Left lung (tissue), 14 donors: ENCODE measurements at places on chromosomes 5 and 9. TPM values are rescaled to one million over a fixed set of nuclear protein-coding genes. Genes with fewer than 3 reads are reported as not detected.

DNA sequence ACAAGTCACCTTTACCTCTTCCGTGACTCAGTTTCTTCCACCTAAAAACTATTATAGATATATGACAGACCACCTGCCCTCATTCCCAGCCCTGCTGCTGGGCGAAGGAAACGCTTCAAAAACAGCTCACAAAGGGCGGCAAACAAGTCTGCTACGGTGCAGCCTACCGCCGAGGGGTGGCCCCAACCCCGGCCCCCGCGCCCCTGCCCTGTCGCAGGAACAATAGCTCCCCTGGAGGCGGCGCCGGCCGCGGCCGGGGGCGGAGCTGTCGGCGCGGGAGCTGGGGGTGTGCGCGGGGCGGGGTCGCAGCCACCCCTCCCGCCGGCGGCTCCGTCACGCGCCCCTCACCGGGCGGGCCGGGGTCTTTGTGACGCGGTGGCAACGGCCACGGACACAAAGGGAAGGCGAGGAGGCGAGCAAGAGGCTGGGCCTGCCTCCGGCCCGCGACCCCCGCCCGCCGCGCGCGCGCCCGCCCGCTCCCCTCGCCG is at the start of gene TMEFF1:
Gene TMEFF1, plus strand, starts transcription at position 362 of the 488 bp plus-strand sequence. CDS start 396 bp downstream, outside the sequence.
- peak; percentile 83 for DNase-seq

DNA sequence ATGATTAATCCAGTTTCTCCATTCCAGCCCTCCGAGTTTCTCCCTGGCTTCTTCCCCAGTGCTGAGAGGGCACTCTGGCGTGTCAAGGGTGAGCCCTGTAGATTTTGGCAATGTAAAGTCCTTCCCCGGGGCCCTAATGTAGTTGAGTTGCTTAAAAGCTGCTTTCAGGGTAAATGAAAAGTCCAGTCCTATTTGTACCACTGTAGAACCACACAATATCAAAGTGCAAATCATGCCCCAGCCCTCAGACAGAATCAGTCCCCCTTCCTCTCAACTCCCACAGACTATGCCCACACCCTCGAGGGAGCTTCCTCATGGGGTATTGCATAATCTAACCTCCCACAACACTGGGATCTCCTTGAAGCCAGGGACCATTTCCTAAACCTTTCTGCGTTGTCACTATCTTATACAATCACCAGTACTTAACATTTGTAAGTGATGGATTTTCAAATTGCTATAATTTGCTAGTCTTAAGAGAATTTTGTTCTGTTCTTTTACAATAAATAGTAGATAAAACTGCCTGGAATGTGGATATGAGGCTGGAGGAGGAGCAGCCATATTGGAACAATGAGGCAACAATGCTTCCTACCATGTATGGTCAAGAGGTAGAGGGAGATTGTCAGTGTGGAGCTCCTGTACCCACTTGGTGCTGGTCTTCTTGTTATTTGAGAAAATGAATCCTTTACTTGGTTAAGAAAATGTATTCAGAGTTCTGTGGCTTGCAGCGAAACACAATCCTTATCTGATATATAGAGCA is 34.4 kb downstream of the ZNF366 start:
- DNase-seq = peak; percentile 35

DNA sequence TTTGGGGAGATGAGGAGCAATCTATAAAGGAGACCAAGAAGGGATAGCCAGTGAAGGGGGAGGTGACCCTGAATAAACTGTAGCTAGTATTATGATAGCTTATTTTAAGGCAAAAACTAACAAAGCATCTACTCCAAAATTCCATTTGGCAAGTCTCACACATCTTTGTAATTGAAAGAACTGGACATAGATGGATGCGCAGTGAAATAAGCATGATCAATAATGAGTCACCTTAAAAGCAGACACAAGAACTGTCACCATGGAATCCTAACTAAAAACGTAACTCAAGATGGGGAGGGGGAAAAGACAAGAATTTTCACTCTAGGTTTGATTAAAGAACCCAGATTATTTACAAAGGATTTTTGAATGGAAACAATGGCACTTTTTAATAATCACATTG is 164.5 kb downstream of the MED27 start:
- no peak for DNase-seq

GRCh38 chr5:176646707-176647029 is 616 bp upstream of the TSPAN17 start:
- no peak for DNase-seq

DNA sequence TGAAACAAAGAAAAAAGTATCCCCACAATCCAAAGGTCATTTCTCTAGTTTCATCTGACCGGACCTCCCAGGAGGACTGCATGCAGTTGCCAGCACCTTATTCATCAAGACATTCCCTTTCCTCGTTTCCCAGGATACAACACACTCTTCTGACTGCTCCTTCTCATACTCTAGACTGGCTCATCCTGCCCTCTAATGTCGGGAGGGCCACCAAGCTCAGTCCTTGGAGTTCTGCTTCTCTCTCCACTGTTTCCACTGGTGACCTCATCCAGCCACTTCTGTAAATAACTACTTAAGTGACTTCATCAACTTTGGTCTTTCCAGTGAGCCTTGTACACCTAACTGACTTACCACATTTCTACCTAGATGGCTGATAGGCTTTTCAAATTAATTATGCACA is 179.1 kb downstream of the EPB41L4A start:
- DNase-seq = no peak

GRCh38 chr5:72476721-72477120 is 30.5 kb downstream of the ZNF366 start:
- no peak for DNase-seq

DNA sequence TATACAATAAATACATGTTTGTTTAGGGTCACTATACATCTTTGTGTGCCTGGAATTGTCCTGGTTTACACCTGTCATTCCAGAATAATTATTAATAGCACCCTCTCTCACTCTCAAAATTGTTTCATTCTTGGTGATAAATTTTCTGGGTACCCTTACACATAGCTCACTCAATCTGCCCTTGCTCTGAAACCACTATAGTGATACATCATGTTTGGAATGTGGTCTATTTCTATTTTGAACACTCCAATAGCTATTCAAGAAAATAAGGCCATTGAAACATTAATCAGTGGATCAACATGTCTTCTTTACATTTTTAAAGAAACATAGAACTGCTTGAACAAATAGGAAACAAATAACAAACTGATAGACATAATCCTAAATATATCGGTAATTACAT is 158.7 kb downstream of the ARRDC3 start:
- DNase-seq = no peak

DNA sequence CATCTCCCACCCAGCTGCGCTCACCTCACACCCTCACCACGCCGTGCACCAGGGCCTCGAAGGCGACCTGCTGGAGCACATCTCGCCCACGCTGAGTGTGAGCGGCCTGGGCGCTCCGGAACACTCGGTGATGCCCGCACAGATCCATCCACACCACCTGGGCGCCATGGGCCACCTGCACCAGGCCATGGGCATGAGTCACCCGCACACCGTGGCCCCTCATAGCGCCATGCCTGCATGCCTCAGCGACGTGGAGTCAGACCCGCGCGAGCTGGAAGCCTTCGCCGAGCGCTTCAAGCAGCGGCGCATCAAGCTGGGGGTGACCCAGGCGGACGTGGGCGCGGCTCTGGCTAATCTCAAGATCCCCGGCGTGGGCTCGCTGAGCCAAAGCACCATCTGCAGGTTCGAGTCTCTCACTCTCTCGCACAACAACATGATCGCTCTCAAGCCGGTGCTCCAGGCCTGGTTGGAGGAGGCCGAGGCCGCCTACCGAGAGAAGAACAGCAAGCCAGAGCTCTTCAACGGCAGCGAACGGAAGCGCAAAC is 1.1 kb downstream of the POU4F3 start:
- no peak for DNase-seq

GRCh38 chr9:137820161-137820855 is 57.3 kb upstream of the CACNA1B start:
- DNase-seq = peak; percentile 6

DNA sequence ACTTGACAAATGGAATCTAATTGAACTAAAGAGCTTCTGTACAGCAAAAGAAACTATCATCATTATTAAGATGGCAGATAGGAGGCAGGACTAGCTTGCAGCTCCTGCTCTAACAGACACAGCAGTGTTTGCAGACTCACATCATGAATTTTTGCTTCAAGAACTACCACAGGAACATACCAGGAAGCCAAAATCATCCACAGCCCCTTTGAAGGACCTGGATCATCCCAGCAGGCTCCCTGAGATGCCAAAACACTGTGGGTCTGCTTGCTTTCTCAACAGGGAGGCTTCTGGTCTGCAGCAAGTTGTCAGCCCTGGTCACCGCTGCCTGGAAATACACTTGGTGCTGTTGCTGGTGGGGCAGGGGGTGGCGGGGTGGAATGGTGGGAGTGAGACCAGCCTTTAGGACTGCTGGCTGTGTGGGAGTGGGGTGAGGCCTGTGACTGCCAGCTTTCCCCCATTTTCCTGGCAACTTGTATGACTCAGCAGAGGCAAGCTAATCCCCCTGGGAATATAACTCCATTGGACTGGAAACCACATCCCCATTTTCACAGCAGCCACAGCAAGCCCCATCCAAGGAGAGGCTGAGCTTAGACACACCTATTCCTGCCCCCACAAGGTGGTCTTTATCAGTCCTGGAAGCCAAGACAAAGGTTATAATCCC is 533.8 kb upstream of the CYLC2 start:
- peak; percentile 10 for DNase-seq

DNA sequence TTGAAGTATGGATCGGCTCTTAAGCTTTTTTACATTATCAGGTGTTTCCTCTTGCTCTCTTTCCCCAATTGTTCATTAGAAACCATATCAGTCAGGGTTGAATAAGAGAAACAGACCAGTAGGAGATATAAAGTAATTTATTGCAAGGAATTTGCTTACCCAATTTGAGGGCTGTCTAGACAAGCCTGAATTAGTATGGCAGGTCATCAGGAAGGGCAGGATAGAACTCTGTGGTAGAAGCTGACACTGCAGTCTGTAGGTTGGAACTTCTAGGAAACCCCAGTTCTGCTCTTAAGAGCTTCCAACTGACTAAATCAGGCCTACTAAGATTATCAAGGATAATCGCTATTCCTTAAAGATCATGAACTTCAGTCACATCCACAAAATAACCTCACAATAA is 24.3 kb downstream of the ISOC1 start:
- no peak for DNase-seq

DNA sequence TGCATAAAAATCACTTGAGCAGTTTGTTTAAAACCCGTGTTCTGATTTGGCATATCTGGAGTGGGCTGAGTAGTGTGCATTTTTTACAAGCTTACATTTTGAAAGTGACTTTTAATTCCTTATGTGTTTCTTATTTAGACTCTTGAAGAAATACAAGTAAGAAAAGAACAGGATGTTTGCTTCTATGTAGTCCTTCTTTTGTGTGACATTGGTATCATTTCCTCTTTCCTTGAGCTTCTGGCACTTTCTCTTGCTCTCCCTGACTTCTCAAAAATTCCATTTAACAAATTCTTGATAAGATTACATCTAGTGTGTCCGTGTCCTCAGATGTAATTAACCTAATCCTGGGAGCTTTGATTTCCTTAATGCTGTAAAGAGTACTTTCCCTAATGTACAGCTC is 12.5 kb downstream of the GARNL3 start:
- no peak for DNase-seq

- DNase-seq = no peak
Observed at GRCh38 chr9:87271696-87272477, 225.8 kb upstream of the DAPK1 start.

DNA sequence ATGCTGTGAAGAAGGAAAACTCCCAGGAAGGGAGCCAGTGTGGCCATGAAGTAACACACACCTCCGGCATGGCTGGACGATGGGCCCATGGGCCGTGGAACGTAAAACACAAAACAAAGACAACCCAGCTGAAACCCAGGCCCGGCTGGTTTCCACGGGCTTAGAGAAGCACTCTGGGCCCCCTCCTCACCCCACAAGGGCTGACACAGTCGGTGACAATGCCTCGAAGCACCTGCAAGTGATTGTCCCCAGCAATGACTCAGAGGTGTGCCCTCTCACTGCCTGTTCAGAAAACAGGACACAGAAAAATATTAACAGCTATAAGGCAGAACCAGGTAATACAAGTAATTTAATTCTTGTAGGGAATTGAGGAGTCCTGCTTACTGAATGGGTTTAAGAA is 135.3 kb downstream of the ROR2 start:
- no peak for DNase-seq

DNA sequence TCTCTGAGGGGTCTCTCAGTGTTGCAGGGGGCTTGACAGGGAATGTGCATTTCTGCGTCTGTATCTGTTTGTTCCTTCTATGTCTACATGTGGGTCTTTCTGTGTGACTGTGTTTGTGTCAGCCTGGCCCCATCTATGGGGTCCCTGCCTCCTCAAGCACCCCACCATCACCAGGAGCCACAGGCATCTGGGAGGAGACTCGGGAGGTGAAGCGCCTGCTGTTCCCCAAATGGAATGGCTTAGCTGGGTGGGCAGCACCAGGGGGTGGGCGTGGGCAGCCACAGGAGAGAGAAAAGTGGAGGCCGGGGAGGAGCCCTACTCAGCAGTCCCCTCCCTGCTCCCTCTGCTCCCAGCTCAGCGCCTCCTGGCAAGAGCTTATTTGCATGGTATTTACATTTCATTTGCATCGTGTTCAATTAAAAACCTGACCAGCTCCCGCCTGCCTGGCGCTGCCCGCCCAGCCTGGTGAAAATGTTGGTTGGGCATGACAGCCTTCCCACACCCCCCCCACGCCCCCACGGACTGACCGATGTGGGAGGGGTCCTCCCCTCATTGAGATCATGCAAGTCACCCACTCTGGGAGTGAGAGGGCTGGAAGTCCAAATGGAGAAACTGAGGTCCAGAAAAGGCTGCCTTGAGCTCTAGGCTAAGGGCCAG is 50.5 kb downstream of the CXXC5 start:
- peak; percentile 81 for DNase-seq

DNA sequence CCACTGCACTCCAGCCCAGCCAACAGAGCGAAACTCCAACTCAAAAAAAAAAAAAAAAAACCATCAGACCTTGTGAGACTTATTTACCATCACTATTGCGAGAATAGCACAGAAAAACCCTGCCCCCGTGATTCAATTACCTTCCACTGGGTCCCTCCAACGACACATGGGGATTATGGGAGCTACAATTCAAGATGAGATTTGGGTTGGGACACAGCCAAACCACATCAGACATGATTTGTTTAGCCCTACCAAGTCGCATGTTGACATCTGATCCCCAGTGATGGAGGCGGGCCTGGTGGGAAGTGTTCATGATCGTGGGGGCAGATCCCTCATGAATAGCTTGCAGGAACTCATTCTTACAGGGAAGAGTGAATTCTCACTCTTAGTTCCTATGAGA is 26.6 kb downstream of the MYO10 start:
- DNase-seq = no peak

- no peak for DNase-seq
Observed at GRCh38 chr5:164748861-164749260, 1243.4 kb downstream of the MAT2B start.

Gene LCN6
- polyA plus RNA-seq = not detected

Gene PLPP7
- polyA plus RNA-seq = 1.2 TPM

Gene PKD2L2
- 0.23 TPM for polyA plus RNA-seq

Gene CCNO
- 8.4 TPM for polyA plus RNA-seq

Gene NMUR2
- polyA plus RNA-seq = 1.0 TPM

Gene IFNB1
- polyA plus RNA-seq = not detected
